ENCODE measurements at places on chromosomes 6 and 20.
A peak's percentile ranks its signal among the peaks of the same experiment; 100 is the strongest.

- peak; percentile 22 for DNase-seq
Observed at GRCh38 chr6:132937466-132937906, 123.1 kb downstream of the RPS12 start.

GRCh38 chr20:63252284-63252711 is 2.0 kb downstream of the NKAIN4 start:
- DNase-seq = no peak

GRCh38 chr6:164195942-164196281 is 781.4 kb downstream of the QKI start:
- DNase-seq = no peak

DNA sequence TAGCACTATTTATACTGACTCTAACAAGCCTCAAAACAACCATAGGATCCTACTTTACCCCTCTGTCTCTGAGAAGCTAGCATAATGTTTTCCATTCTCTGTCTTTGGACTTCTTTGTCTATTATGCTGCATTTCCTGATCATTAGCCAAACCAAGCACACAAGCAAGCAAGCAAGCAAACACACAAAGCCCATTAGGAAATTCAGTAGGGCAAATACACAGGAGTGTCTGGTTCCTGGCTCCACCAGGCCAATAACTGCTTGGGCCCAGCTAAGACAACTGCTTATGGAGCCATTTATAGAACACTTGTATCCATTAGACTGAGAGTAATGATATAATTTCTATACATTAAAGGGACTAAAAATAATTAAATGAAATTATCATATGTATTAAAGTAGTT is 952.9 kb upstream of the EPHA7 start:
- no peak for DNase-seq

GRCh38 chr6:43277643-43278523 is 20.2 kb upstream of the SLC22A7 start:
- no peak for DNase-seq

- DNase-seq = no peak
Observed at GRCh38 chr6:3366596-3367413, 90.0 kb downstream of the SLC22A23 start.

GRCh38 chr6:159914565-159914923 is 23.8 kb downstream of the MAS1 start:
- DNase-seq = no peak

- no peak for DNase-seq
Observed at GRCh38 chr6:82277686-82278085, 30.1 kb upstream of the IBTK start.

- no peak for DNase-seq
Observed at GRCh38 chr6:17475606-17476244, 82.3 kb downstream of the CAP2 start.

- DNase-seq = no peak
Observed at GRCh38 chr6:139819776-139820175, 445.3 kb upstream of the CITED2 start.

DNA sequence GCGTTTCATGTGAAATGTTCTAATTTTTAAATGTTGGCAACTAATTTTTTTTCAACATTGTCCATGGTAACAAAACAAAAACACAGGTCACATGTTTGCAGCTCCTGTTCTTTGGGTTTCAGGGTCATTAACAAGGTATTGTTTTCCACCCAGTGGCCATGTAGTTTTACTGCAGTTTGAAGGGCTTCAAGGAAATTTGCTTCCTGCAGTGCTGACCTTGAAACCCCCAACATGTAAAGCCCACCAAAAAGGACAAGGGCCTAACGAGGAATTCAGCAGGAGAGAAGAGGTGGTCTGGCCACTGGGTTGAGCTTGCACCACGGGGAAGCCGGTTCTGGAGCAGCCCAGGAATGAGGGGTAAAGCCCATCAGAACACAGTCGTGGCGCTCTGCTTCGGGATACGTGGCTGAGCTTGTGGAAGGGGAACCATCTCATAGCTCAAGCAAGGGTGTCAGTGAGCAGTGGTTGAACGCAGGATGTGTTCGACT is 13.9 kb upstream of the KLHL31 start:
- DNase-seq = peak; percentile 27

GRCh38 chr6:7906741-7907140 is 3.8 kb downstream of the TXNDC5 start:
- DNase-seq = no peak

Data from GM13977 (cell line).